ENCODE measurements at places on chromosomes 16 and 17.

GRCh38 chr16:49598383-49599170, 225.0 kb downstream of the C16orf78 start:
- peak; percentile 64 for DNase-seq

- DNase-seq: no peak
These were observed 23.3 kb downstream of the GGA3 start for GRCh38 chr17:75238020-75238580.

GRCh38 chr16:88297178-88297720, 85.5 kb upstream of the ZNF469 start:
- DNase-seq: no peak

DNA sequence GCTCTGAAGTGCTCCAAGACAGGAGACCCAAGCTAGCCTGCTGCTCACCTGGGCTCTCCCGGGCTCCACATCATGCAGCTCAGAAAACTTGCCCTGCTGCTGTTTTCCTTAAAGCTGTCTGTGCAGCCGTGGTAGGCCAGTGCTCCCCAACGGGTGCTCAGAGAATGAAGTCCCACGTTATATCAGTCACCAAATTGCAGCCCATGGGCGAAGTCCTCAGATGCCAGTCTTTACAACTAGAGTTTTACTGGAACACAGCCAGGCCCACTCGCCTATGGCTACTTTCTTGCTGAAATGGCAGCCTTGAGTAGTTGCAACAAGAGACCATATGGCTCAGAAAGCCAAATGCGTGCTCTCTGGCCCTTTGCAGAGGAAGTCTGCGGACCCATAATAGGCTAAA, 6.3 kb downstream of the CREBBP start:
- no peak for DNase-seq

DNA sequence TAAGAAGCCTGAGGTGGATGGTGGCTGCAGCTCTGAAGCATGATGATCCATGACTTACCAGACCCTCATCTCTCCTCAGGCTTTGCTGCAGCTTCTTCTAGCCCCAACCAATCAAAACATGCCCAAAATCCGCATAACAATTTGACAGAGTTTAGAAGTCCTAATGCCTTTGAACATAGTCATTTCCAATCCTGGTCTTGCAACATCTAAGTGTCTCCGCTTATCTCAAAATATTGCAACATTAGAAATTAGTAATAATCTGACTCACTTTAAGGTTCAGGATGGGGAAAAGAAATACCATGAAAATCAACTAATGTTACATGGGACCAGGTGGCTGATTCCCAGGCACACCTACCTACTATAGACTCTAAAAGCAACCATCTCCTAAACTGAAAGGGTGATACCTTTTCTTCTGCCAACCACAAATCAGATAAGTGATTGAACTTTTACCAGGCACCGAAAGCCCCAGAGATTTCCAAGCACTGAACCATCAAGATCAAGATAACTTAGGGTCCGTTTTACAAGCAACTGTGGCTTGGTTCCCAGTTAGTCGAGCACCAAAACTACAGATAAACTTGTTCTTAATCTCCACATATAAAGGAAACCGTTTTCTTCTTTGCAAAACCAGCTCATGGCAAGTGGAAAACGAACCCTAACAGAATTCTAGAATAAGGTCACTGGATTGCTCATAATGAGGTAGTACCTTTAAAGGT, 14.0 kb downstream of the ERN1 start:
- no peak for DNase-seq

All from GM20000 (cell line).